ENCODE measurements at places on chromosomes 4 and X.

DNA sequence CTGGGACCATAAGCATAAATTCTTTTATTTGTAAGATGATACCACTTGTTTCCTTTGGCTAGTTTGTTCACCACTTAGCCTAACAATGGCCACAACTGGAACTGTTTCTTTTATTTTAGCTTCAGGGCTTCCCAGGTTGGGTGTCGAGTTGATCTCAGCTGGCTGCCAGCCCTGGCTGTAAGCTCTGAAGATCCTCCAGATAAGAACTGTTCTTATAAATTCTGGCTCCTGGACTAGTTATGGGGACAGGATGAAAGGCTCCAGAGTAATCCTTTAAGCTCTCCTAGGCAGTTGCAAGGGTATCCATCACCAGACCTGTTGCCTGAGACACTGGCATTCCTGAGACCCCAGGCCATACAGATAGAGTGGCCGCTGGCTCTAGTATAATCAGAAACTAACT lies 129.4 kb upstream of the ACSL4 start:
- DNase-seq, result no peak

DNA sequence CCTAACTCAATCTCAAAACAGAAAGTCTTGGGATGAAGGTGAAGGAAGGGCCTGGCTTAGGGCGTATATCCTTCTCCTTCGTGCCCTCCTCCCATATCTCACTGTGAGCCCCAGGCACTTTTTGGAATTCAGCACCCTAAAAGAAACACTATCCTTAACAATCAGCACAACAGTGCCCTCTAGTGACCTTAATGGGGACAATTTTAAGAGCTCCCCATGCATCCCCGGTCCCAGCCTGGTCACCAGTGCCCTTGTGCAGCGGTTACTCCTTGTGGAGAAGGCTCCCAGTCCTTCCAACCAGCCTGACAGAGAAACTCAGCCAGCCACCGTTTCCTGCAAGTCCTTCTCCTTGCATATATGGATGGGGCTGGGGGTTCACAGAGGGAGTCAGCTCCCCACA lies 4.2 kb downstream of the PAK3 start:
- DNase-seq, result no peak

GRCh38 chr4:166019441-166020220 lies 146.6 kb downstream of the TLL1 start:
- no peak for DNase-seq

DNA sequence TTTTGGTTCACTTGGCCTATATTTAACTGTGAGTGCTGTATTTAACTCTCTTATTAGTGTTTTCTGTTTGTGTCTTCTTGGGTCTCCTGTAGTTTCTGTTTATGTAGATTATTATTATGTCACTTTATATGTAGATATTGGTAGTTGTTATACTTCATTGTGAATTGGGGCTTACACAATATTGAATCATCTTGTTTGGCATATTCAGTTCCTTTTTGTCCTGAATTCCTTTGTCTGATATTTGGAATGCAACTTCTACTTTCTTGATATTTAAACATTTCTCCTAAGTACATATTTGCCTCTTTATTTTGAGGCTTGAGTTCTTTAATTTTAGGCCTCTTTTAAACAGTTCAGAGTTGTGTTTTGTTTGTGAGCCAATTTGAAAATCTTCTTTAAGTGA lies 544.8 kb upstream of the ADGRL3 start:
- no peak for DNase-seq

GRCh38 chrX:29746326-29746725 lies 469.0 kb upstream of the MAGEB2 start:
- no peak for DNase-seq

DNA sequence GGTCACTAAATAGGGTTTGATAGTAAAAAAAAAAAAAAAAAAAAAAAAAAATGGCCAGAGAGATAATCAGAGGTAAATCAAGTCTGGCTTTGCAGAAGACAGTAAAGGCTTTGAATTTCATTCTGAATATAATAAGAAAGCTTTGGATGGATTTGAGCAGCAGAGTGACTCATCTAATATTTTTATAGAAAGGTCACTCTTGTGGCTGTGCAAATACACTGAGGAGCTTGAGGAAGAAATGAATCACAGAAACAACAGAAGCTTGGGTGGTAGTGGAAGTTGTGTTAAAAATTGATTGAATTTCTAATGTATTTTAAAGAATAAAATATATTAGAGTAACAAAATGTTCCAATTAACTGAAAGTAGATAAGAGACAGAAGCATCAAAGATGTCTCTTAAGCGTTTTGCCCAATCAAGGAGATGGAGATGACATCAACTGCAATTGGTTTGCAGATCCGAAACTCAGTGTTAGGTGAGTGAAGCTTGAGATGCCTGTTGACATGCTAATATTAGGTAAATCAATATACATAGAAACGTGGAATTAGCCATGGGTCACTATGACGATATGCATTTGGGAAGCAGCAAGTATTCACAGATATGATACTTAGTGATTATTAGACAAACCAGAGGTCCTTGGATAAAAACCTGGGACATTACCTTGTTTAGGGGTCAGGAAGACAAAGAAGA lies 280.5 kb downstream of the GPM6A start:
- no peak for DNase-seq

- DNase-seq, result no peak
Measured at GRCh38 chrX:54447461-54447860, 7.3 kb downstream of the TSR2 start.

DNA sequence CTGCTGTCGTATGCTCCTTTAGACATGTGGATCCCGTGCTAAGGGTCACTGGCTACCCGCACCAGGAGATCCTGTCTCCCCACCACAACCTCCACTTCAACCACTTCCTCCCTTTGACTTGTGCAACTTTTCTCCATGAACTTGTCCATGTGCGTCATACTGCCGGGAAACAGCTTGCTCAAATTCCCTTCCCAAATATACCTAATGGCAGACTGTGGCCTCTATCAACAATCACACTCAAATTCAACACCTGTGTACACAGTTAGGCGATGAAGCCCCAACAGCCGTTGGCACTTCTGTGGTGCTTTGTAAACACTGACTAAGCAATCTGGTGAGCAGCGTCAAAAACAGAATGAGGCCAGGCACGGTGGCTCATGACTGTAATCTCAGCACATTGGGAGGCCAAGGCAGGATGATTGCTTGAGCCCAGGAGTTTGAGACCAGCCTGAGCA lies 49.5 kb downstream of the CD99L2 start:
- DNase-seq, result no peak

DNA sequence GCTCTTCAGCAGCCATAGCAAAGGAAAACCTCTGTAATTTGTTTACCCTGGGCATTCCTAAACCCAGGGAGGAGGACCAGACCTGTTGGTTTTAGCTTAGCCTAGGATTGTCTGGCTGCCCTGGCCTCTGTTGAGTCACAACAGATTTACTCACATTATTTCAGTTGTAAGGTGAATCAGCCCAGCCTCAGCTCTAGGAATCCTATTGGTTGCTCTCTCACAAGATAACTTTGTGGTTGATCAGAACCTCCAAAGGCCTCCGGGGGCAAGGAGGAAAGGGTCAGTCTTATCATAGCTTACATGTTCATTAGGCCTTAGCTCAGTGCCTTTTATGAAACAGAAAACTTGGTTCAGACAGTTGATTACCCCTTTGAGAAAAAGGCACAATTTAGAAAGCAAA lies 41.0 kb downstream of the PDK3 start:
- no peak for DNase-seq

- DNase-seq, result no peak
Measured at GRCh38 chr4:112652216-112652615, 15.3 kb downstream of the LARP7 start.

- no peak for DNase-seq
Measured at GRCh38 chr4:1164040-1164439, 8.3 kb downstream of the SPON2 start.

DNA sequence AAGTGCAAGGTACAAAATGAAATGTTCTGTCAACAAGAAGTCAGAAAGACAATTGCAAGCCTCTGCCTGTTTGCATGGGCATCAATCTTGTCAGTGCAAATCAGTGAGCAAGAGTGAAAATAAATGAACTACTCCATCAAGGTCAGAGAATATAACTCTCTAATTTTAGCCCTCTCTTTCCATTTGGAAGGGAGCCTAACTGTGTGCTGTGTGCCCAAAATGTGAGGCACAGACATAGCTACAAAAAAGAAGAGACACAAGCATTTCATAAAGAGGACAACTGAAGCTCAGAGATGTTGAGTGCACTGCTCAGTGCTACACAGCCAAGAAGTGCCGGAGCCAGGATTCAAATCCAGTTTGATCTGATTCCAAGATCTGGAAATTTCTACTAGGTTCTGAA lies 114.3 kb downstream of the SLC2A9 start:
- DNase-seq, result no peak

GRCh38 chr4:5708449-5709206 lies at the start of gene EVC2:
EVC2 (minus strand) TSS chr4:5708559; CDS start chr4:5708513, 46 bp downstream.
- DNase-seq, result no peak

GRCh38 chrX:101407748-101408531 lies at the start of the genes GLA and HNRNPH2:
GLA (minus strand) TSS chrX:101407925; CDS start chrX:101407903, 22 bp downstream.
HNRNPH2 (plus strand) TSS chrX:101408222; CDS start chrX:101411989, 3,767 bp downstream.
- peak; percentile 59 for DNase-seq

Measured in GOT3 (cell line).